ENCODE measurements at places on chromosomes 11 and 22. TPM values are rescaled to one million over a fixed set of nuclear protein-coding genes. Genes with fewer than 3 reads are reported as not detected.

DNA sequence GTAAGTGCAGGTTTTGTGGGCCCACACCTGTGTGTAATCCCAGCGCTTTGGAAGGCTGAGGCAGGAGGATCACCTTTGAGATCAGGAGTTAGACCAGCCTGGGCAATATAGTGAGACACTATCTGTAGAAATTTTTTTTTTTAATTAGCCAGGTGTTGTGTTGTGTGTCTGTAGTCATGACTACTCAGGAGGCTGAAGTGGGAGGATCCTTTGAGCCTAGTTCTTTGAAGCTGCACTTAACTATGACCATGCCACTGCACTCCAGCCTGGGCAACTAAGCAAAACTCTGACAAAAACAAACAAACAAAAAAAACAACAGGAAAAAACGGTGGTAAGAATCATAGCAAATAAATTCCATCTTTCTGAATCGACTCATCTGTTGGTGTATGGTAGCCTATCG lies 268.6 kb upstream of the PDGFD start:
- no peak for DNase-seq
- H3K4me1 ChIP-seq: no peaks in the 10 kb centered on the region
- H3K4me3 ChIP-seq: no peak overlapping the region
- no peaks in the 10 kb centered on the region for H3K27me3 ChIP-seq
- no peaks in the 10 kb centered on the region for H3K36me3 ChIP-seq

DNA sequence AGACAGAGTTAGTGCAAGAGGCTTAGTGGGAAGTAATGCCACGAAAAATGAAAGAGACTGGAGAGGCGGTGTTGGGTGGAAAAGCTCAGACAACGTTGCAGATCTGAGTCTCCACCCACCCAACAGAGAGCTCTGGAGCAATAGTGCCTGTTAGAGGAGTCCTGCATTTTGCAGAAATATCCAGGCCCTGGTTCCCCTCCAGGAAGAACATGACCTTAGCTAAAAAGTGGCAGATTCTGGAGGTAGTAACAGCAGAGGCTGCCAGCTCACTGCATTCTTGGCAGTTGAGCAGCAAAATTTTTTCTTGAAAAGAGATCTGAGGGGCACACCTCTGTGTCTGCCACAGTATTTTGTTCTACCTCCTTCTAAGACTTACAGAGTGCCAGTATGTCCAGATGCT lies 27.7 kb upstream of the BIRC3 start:
- H3K4me3 ChIP-seq: no peak overlapping the region
- H3K36me3 ChIP-seq: no peaks in the 10 kb centered on the region
- H3K27ac ChIP-seq: no peak overlapping the region
- H3K4me1 ChIP-seq: peaks cover 15% of the 10 kb centered on the region
- DNase-seq: no peak

DNA sequence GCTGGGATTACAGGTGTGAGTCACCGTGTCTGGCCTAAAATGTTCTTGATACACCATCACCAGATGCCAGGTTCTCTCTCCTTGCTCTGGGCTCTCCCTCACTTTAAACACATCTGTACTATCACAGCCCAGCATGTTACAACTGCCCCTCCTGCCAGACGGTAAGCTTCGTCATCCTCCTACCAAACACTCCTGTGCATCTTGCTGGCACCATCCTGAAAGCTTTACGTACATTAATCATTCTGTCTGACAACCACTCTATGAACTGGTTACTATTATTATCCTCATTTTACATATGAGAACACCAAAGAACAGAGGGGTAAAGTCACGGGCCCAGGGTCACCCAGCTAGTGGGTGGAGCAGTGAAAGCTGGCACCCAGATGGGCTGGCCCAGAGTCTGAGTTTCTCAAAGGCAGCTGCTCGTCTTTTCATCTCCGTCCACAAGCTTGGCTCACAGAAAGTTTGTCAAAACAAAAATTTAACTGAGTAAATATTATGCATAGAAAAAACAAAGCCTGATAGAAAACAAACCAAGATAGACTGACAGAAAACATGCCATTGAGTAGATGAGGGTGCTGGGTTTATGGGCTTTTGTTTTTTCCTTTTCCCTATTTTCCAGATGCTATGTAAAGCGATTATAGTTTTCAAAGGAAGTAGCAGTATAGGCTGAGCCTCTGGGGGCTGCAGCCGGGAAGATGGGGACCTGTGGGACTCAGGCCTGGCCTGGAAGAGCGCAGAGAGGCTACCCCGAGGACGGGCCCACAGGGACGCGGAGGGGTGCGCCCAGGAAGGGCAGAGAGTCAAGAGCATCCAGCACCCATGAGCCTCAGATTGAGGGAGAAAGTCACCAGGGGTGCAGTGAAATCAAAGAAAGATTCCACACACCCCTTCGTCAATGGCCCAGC lies 9.5 kb downstream of the PLA2G6 start:
- no peak overlapping the region for H3K27ac ChIP-seq
- no peaks in the 10 kb centered on the region for H3K27me3 ChIP-seq
- H3K4me1 ChIP-seq: peaks cover 12% of the 10 kb centered on the region
- no peak for DNase-seq
- H3K36me3 ChIP-seq: peaks cover 30% of the 10 kb centered on the region

- no peaks in the 10 kb centered on the region for H3K4me1 ChIP-seq
- no peak overlapping the region for H3K27ac ChIP-seq
- H3K27me3 ChIP-seq: no peaks in the 10 kb centered on the region
- H3K4me3 ChIP-seq: no peak overlapping the region
- H3K36me3 ChIP-seq: no peaks in the 10 kb centered on the region
These were observed 1.7 kb downstream of the MRGPRD start for GRCh38 chr11:68978931-68979594.

GRCh38 chr11:16925561-16926065 lies 88.6 kb downstream of the PLEKHA7 start:
- peaks cover 24% of the 10 kb centered on the region for H3K27me3 ChIP-seq
- peaks cover 10% of the 10 kb centered on the region for H3K4me1 ChIP-seq
- no peak for DNase-seq

GRCh38 chr22:48488149-48488551 lies 1339.5 kb downstream of the BRD1 start:
- H3K4me3 ChIP-seq: no peak overlapping the region
- no peaks in the 10 kb centered on the region for H3K4me1 ChIP-seq
- peaks cover 38% of the 10 kb centered on the region for H3K27me3 ChIP-seq

- no peak overlapping the region for H3K27ac ChIP-seq
- H3K4me3 ChIP-seq: no peak overlapping the region
- H3K36me3 ChIP-seq: no peaks in the 10 kb centered on the region
These were observed 5.4 kb upstream of the CSDC2 start for GRCh38 chr22:41555325-41555982.

DNA sequence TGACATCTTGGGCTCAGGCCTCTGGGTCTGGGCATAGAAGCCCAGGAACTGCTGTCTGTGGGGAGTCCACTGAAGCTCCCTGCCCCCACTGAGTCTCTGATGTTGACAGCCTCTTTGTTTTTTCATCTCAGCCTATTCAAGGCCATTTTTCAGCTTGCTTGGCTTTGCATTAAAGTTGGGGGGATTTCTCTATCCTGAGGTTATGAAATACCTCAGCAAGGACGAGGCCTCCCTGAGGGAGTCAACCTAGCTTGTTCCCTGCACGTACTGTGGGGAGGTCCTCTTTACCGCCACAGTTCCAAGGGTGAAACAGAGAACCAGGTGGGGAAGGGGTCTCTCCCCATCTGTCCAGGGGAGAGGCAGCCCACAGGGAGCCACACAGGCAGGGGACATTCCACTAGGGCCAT lies 8.4 kb downstream of the KCNQ1OT1 start:
- no peak overlapping the region for H3K4me3 ChIP-seq
- H3K4me1 ChIP-seq: no peaks in the 10 kb centered on the region
- H3K27me3 ChIP-seq: no peaks in the 10 kb centered on the region
- DNase-seq: no peak
- H3K36me3 ChIP-seq: no peaks in the 10 kb centered on the region

GRCh38 chr11:75289919-75290318 lies 49.3 kb downstream of the TPBGL start:
- H3K4me1 ChIP-seq: peaks cover 6% of the 10 kb centered on the region
- H3K27me3 ChIP-seq: no peaks in the 10 kb centered on the region
- no peak for DNase-seq
- H3K36me3 ChIP-seq: peaks cover 32% of the 10 kb centered on the region

DNA sequence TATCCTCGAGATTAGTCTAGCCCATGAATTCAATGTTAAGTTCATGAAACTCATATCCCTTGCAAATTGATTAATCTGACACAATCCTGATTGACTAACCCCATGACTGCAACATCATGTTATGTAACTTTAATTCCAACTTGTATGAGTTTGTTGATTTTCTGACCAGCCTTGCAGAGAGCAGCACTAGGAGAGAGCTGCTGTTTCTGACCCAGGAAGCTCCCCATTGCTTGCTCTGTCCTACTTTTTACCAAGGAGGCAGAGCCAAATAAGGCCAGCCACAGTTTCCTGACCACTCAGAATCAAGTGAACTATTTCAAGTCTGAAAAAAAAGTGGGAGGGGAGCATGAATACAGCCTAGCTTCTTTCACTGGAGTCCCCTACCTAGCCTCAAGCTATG lies 13.2 kb downstream of the MPZL3 start:
- H3K27ac ChIP-seq: no peak overlapping the region
- H3K4me3 ChIP-seq: no peak overlapping the region
- peaks cover 42% of the 10 kb centered on the region for H3K36me3 ChIP-seq
- no peak for DNase-seq
- no peaks in the 10 kb centered on the region for H3K27me3 ChIP-seq
- peaks cover 47% of the 10 kb centered on the region for H3K4me1 ChIP-seq

- no peak overlapping the region for H3K27ac ChIP-seq
- no peaks in the 10 kb centered on the region for H3K4me1 ChIP-seq
- no peak overlapping the region for H3K4me3 ChIP-seq
- H3K36me3 ChIP-seq: no peaks in the 10 kb centered on the region
- no peaks in the 10 kb centered on the region for H3K27me3 ChIP-seq
These were observed 119.1 kb upstream of the MTNR1B start for GRCh38 chr11:92850296-92850826.

DNA sequence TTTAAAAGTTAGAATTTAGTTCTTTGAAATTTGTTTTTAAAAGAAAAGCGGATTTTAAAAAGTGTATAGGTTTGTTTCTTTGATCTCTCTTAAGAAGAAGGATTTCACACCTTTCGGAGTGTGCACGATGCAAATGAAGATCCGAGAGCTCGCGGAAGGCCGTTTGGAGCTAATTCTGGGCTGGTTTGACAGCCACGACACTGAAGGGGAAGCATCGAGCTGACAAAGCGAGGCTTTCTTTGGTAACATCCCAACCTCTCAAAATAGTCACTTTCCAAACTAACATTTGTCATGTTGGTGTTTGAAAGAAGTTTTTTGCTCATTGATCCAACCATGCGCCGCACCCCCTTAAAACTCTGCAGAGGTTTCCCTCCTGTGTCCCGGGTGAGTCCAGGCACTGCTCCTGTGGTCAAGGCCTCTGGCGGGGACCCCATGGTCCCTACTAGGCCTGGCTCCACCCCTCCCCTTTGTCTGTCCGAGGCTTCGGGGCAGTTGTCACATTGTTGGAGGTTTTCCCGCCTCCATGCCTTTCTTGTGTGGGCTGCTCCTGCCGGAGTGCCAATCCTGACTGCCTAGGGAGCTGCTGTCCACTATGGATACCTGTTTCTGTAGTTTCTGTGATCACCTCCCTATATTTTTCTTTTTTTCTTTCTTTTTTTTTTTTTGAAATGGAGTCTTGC lies 39.7 kb downstream of the MPPED1 start:
- no peak for DNase-seq
- no peaks in the 10 kb centered on the region for H3K36me3 ChIP-seq
- no peaks in the 10 kb centered on the region for H3K27me3 ChIP-seq
- H3K27ac ChIP-seq: no peak overlapping the region

DNA sequence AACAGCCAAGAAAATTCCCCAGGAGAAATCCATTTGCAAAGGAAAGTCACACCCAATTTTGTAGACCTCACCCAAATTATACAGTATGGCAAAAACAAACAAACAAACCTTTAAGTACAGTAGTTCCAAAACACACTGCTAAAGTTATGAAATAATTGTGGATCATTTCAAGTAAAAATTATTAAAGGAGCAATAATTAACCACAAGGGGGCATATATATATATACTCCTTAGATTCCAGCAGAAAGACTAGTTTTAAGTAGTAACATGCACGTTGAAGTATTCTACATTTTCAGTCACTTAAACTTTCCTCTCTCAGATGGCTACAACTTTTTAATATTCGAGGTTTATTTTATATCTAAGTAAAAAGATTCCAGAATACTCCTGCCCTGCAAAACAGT lies 26.8 kb downstream of the RNF141 start:
- no peaks in the 10 kb centered on the region for H3K27me3 ChIP-seq
- H3K27ac ChIP-seq: no peak overlapping the region
- H3K36me3 ChIP-seq: peaks cover 16% of the 10 kb centered on the region
- no peak overlapping the region for H3K4me3 ChIP-seq
- no peak for DNase-seq

GRCh38 chr11:105100981-105101630 lies 38.5 kb downstream of the CARD18 start:
- peak overlapping the region; percentile 46 for H3K4me3 ChIP-seq
- peaks cover 9% of the 10 kb centered on the region for H3K4me1 ChIP-seq
- DNase-seq: no peak
- no peak overlapping the region for H3K27ac ChIP-seq
- no peaks in the 10 kb centered on the region for H3K36me3 ChIP-seq

GRCh38 chr11:44598831-44599230 lies 33.4 kb downstream of the CD82 start:
- peaks cover 35% of the 10 kb centered on the region for H3K36me3 ChIP-seq
- H3K4me1 ChIP-seq: peaks cover 74% of the 10 kb centered on the region
- H3K27me3 ChIP-seq: no peaks in the 10 kb centered on the region

DNA sequence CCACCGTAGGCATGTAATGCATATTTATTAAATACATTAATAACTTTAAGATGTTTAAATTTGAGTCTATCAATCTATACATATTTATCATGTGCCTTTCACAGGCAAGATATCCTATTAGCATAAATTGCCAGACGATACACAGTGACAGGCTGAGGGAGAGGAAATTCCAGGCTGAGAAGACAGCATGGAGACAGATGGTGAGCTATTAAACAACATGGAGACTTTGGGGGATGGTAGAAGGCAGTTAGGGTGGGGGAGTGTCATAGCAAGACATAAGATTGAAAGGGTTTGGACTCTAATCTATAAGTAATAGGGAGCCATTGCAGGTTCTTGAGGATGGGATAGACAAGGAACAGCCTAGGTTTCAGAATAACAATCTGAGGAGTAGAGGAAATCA lies 138.5 kb downstream of the NXPE2 start:
- H3K4me1 ChIP-seq: no peaks in the 10 kb centered on the region
- H3K4me3 ChIP-seq: no peak overlapping the region
- H3K27ac ChIP-seq: no peak overlapping the region
- peaks cover 4% of the 10 kb centered on the region for H3K27me3 ChIP-seq

PNPLA5 gene
- not detected for total RNA-seq

MRGPRE gene
- total RNA-seq: not detected

PIWIL4 gene
- total RNA-seq: 1.4 TPM

BRMS1 gene
- total RNA-seq: 58.4 TPM

CCDC87 gene
- total RNA-seq: 0.25 TPM

MUC2 gene
- not detected for total RNA-seq

LSP1 gene
- total RNA-seq: 228 TPM

RIMBP3C gene
- 0.14 TPM for total RNA-seq

OR52I2 gene
- total RNA-seq: not detected

PAX6 gene
- total RNA-seq: not detected

SHANK3 gene
- total RNA-seq: not detected

UBTFL1 gene
- total RNA-seq: not detected

IGF2 gene
- not detected for total RNA-seq

TPP1 gene
- 34.4 TPM for total RNA-seq

TIGD3 gene
- total RNA-seq: 0.85 TPM

OR52H1 gene
- not detected for total RNA-seq

MMP10 gene
- not detected for total RNA-seq

TRABD gene
- 184 TPM for total RNA-seq

SCGB1A1 gene
- not detected for total RNA-seq
